CD8-positive, alpha-beta memory T cell (primary cell): ENCODE measurements at places on chromosomes 12 and 14. TPM values are rescaled to one million over a fixed set of nuclear protein-coding genes. Genes with fewer than 3 reads are reported as not detected.
A peak's percentile ranks its signal among the peaks of the same experiment; 100 is the strongest.

DNA sequence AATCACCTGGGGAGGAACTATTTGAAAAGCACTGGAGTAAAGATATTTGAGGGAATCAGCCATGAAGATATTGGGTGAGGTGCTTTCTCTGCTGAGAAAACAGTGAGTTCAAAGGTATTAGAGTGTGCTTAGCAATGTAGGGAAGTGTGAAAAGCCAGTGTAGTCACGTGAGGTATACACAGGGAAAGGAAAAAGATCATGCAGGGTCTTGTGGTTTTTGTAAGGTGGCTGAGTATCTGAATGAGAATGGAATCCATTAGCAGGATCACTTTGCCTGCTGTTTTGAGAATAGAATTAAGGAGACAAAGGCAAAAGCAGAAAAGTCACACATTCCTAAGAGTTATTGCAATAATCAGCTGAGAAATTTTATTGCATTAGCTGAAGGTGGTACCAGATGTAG lies 193.0 kb downstream of the PIK3C2G start:
- DNase-seq: no peak
- H3K4me3 ChIP-seq: no peak overlapping the region
- no peaks in the 10 kb centered on the region for H3K27me3 ChIP-seq
- H3K27ac ChIP-seq: no peak overlapping the region
- no peaks in the 10 kb centered on the region for H3K36me3 ChIP-seq

DNA sequence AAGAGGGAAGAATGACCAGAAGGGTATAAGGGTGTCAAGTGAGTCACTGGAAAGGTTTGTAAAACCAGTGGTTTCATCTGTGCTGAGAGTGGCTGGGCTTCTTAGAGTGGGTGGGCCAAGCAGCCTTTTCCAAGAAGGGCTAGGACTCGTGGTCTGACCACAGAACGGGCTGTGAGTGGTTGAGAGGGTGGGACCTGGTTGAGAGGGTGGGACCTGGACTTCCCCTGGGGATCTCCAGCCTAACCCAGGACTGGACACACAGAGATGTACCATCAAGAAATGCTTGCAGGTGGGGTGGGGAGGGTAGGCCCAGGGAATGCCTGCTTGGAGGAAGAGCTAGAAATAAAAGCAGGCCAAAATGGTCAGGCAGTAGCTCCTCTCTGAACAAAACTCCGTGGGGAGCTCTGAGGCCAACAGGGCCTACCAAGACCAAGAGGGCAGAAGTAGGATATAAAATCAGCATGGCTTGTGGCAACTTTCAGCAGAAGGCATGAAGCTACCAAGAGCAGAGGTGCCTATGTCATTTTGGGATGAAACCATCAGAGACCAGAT lies 140.5 kb downstream of the FOXN3 start:
- DNase-seq: no peak
- no peak overlapping the region for H3K27ac ChIP-seq
- H3K4me3 ChIP-seq: no peak overlapping the region
- no peaks in the 10 kb centered on the region for H3K27me3 ChIP-seq

DNA sequence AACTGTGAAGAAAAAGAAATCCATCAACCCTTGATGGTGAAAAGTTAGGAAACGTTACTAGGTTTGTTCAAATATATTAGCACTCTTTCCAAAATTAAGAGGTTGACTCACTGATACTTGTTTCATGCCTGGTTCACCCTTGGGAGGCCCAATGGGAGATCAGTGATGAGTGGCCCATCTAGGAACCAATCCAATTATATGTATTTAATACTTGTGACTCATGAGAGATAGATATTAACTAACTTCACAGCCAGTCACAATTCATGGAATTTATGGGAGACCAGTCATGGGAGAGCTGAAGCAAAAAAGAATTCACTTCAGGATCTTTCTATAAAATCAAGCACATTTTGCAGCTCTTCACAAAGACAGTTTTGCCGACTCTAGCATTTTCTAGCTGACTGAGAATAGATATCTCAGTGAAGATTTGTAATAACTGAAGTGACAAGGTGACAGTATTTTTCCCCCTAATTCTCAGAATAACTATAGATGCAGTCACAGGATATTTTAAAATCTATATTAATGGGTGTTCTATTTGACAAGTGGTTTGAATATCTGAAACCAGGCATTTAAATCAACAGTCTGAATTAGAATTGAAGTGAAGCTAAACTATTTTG lies 230.2 kb downstream of the EPS8 start:
- H3K27ac ChIP-seq: no peak overlapping the region
- H3K36me3 ChIP-seq: no peaks in the 10 kb centered on the region
- H3K27me3 ChIP-seq: no peaks in the 10 kb centered on the region
- no peak overlapping the region for H3K4me3 ChIP-seq
- H3K4me1 ChIP-seq: peaks cover 31% of the 10 kb centered on the region

DNA sequence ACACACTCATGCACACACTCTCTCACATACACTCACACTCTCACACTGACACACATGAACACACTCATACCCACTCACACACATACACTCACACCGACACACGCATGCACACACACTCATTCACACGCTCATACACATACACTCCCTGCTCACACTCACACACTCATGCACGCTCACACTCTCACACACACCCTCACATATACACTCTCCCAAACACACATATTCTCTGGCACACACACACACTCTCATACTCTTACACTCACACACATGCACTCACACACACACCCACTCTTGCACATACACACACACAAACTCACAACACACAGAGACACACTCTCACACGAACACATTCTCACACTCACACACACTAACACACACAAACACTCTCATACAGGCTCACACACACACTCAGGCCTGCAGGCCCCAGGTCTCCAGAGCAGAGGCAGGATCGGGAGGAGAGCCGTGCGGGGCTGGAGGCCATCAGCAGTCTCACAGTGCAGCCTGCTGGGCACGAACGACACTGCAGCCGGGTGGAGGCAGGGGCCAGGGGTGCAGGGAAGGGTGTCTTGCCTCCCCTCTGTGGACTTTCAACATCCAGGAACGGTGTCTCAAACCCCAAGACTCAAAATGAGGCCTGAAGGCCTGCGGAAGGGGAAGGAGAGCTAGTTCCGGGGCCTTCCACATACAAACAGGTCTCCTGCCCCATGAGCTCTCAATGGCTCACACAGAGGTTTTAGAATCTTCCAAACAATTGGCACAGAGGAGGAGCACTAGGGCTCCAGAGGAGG lies 148.7 kb downstream of the ANO2 start:
- H3K27me3 ChIP-seq: no peaks in the 10 kb centered on the region
- no peak for DNase-seq
- H3K4me3 ChIP-seq: no peak overlapping the region
- no peak overlapping the region for H3K27ac ChIP-seq
- H3K36me3 ChIP-seq: no peaks in the 10 kb centered on the region
- no peaks in the 10 kb centered on the region for H3K4me1 ChIP-seq

DNA sequence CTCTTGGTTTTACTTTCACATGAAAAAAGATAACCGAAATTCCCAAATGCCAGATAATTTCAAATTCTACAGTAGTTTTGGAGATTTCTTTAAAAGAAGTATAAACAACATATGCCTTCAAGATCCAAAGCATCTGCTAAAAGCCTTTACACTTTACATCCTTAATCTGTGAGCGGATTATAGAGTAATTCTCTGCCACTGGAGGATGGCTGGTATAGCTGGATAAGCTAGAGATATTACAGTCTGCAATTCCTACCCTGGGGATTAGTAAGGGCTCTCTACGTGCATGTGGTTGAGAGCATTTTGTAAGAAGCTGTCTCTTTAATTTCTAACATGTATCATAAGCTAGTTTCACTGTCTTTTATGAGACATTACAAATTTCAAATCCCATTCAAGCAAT lies 240.3 kb upstream of the HMGA2 start:
- no peaks in the 10 kb centered on the region for H3K4me1 ChIP-seq
- H3K4me3 ChIP-seq: no peak overlapping the region
- H3K27me3 ChIP-seq: no peaks in the 10 kb centered on the region
- DNase-seq: no peak

LUM gene
- not detected for total RNA-seq

GRCh38 chr12:108156717-108157116 lies 27.6 kb downstream of the WSCD2 start:
- no peak for DNase-seq
- H3K27me3 ChIP-seq: no peaks in the 10 kb centered on the region
- no peak overlapping the region for H3K4me3 ChIP-seq

DNA sequence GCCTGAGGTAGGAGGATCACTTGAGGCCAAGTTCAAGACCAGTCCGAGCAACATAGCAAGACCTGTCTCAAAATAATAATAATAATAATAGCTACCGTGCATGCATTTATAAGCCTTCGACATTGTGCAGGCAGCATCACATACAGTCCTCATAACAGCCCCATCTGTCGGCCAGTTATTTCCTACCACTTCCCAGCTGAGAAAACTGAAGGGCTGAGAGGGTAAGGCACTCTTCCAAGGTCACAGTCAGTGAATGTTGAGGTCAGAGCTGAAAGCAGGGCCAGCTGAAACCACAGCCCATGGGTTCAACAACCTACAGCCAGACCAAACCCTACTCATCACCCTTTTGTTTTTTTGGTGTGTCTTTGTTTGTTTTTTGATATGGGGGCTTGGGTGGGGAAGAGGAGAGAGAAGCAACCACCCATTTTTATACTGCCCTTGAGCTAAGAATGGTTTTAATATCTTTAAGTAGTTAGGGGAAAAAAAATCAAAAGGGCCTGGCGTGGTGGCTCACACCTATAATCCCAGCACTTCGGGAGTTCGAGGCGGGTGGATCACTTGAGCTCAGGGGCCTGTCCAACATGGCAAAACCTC lies 16.8 kb upstream of the ITPK1 start:
- peak; percentile 3 for DNase-seq
- no peak overlapping the region for H3K4me3 ChIP-seq
- H3K27me3 ChIP-seq: no peaks in the 10 kb centered on the region
- H3K4me1 ChIP-seq: no peaks in the 10 kb centered on the region

DNA sequence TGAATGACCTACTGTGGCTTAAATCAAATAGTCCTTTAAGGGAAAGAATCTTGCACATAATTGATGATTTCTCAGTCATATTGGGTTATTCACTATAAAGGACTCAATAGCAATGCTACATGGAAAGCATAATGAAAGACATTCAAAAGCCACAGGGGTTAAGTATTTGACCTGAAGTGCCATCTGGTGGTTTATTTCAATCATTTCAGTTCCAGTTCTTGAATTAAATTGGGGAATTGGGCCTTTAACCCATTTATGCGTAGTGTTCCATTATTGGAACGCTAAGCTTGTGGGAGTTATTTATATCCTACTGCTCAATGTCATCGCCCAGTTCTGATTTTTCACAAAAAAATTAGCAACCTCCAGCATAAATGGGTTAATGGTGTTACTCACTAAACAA lies 41.3 kb upstream of the C12orf71 start:
- H3K4me3 ChIP-seq: no peak overlapping the region
- H3K27me3 ChIP-seq: no peaks in the 10 kb centered on the region
- H3K4me1 ChIP-seq: no peaks in the 10 kb centered on the region
- no peaks in the 10 kb centered on the region for H3K36me3 ChIP-seq
- H3K27ac ChIP-seq: no peak overlapping the region

ESPL1 gene
- total RNA-seq: 58.4 TPM

DNA sequence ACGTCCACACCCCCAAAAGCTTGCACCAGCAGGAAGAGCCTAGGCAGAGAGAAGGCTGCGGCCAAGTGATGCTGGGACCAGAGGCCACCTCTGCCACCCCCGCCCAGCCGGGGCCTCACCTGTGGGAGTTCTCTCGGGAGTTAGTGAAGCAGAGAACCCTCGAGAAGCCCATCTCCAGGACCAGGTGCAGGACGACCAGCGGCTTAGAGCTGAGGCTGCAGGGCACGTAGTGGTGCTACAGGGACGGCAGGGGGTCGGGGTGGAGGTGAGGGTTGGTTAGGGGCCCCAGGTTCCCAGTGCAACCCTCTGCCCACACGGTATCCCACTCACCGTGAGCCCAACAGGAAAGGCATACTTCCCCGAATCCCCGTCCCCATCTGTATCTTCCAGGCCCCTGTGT lies 3.6 kb downstream of the DDX51 start:
- H3K4me3 ChIP-seq: no peak overlapping the region
- H3K36me3 ChIP-seq: peaks cover 32% of the 10 kb centered on the region
- H3K27me3 ChIP-seq: no peaks in the 10 kb centered on the region

ABHD12B gene
- total RNA-seq: not detected

AP5M1 gene
- total RNA-seq: 40.9 TPM

DNA sequence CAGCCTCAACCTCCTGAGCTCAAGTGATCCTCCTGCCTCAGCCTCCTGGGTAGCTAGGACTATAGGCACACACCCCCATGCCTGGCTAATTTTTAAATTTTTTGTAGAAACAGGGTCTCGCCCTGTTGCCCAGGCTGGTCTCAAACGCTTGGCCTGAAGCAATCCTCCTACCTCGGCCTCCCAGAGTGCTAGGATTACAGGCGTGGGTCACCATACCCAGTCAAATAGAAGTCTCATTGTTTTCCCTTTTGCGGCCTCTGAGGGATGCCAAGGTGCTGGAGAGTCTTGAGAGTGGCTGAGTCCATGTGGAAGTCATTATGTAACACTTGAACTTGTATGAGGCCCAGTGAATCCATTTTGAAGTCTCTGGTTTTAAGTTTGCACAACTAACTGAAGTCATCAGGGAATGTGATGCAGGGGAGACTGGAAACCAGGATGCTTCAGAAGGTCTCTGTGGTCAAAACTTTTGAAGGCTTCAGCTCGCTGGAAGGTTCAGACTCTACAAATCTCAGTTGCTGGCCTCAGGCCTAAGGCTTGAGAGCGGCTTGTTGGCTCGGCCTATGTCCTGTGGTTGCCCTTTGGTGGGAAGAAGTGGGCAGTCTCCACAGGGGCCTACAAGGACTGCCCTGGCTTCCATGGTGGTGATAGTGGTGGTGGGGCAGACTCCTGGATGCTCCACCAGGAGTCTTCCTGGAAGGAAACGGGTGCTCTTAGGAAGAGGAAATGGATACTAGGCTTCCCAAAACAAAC lies 29.2 kb downstream of the GALNT16 start:
- H3K27me3 ChIP-seq: no peaks in the 10 kb centered on the region
- no peak overlapping the region for H3K4me3 ChIP-seq
- no peak for DNase-seq

- no peaks in the 10 kb centered on the region for H3K27me3 ChIP-seq
- H3K4me3 ChIP-seq: no peak overlapping the region
- no peak for DNase-seq
- H3K27ac ChIP-seq: no peak overlapping the region
Observed at GRCh38 chr14:68248481-68249255, 429.1 kb downstream of the RAD51B start.

GNB3 gene
- total RNA-seq: 0.78 TPM

C1QL4 gene
- not detected for total RNA-seq

DNA sequence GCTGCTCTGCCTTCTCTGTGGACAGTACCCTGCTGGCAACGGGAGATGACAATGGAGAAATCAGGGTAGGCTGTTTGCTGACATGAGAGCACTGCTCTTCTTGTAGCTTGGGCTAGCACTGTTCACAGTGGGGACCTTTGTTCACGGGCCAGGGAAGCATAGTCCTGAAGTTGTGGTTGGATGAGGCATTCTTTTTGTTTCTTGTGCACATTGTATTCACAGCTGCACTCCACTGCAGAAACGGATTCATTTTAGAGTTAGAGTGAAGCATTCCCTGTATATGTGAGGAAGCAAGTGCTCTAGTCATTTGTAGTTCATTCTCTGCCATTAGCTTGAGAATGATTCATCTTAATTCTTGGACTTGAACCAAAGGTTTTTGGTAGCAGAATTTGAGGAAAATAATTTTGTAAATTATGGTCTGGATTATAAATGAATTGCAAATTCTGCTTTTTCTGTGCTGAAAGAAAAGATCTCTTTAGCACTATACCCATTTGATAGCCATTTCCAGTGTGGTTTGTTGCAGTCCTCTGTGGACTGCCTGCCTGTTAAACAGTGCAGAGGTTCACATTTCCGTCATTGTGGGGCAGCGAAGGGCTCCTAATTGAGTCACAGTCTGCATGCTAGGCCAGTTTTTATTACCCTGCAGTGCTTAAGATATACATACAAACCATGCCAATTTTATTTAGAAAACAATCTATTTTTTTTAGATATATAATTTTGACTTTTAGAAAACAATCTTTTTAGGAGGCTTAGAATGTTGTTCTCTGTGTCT lies 80.6 kb downstream of the APAF1 start:
- H3K27ac ChIP-seq: no peak overlapping the region
- H3K36me3 ChIP-seq: peaks cover 27% of the 10 kb centered on the region
- no peaks in the 10 kb centered on the region for H3K27me3 ChIP-seq
- H3K4me1 ChIP-seq: no peaks in the 10 kb centered on the region
